Trophoblast cell (in vitro differentiated cells and primary cell): ENCODE measurements at places on chromosomes 7 and 10.

DNA sequence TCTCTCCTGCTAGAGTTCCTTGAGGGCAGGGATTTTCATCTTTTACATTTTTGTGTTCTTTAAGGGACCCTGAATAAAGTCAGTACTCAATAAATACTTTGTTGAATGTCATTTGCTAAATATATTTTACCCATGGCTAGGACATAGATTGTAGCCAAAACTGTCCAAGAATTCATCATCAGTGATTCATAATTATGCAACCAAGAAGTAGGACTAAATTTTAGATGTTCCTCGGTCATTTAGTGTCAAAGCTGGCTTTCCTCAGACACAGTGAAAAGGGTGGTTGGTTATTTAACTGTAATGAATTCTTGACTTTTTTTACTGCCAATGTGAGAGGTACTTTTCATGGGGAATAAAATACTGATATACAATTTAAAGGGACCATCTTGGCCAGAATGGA lies 3.3 kb downstream of the NUDT13 start:
- no peak for DNase-seq

DNA sequence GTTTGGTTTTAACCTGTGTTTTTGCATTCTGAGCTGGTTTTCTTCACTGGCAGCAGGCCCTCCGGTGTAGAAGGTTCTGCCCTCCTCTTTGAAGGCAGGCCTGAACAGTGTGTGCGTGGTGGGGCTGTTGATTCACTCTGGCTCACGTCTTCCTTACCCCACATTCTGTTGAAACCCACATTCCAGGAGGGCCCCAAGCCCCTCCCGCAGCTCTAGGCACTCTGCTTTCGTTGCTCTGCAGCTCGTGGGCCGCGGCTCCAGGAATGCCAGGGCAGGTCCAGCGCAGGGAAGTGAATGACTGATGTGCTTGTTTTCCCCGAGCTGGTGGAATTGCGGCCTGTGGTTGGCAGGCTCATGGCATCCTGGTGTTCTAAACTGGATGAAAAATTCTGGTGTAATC lies 49.0 kb downstream of the HTRA1 start:
- DNase-seq = no peak

GRCh38 chr7:75642810-75643486 lies 95.8 kb downstream of the HIP1 start:
- DNase-seq = peak; percentile 66

- DNase-seq = no peak
Measured at GRCh38 chr10:62512732-62513475, 138.7 kb downstream of the ZNF365 start.

- DNase-seq = no peak
Measured at GRCh38 chr10:129898706-129899268, 65.3 kb downstream of the EBF3 start.

DNA sequence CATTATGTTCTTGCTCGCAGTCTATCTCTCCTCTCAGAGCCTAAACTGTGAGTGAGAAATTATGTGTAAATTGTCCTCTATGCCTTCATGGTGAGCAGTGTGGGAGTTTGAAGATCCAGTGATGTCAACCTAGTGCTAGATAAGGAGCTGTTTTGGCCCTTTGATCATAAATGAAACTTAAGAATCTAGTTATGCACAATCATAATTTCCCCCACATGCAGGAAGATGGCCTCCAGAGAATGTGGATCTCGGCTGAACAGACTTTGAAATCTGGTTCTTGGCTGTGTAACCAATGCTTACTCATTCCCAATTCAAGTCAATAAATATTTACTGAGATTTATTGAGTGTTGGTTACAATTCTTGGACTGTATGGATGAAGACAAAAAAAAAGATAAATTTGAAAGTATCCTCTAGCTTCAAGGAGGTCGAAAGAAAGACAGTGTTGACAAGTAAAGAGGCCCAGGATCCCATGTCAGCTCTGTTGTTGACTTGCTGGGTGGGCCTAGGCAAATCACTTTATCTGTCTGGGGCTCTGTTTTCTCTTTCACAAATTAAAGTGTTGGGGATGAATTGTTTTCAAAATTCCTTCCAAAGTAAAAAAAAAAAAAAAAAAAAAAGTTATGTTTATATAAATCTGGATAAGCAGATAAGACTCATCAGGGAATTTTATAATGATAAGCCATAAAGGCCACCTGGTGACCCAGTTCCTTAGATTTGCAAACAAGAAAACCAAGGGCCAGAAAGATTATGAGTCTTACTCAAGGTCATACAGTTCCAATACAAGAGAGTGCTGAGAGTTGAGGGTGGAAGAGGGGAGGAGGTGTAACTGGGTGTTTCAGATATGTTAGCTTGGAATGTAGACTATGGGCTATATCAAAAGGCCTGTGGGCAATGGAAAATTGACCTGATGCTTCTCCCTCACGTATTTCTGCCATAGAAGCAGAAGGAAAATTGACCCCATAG lies 969.9 kb downstream of the KCNMA1 start:
- DNase-seq = no peak

- no peak for DNase-seq
Measured at GRCh38 chr10:127358337-127358736, 161.9 kb upstream of the INSYN2A start.

GRCh38 chr7:7370076-7370475 lies 165.6 kb downstream of the COL28A1 start:
- DNase-seq = no peak

DNA sequence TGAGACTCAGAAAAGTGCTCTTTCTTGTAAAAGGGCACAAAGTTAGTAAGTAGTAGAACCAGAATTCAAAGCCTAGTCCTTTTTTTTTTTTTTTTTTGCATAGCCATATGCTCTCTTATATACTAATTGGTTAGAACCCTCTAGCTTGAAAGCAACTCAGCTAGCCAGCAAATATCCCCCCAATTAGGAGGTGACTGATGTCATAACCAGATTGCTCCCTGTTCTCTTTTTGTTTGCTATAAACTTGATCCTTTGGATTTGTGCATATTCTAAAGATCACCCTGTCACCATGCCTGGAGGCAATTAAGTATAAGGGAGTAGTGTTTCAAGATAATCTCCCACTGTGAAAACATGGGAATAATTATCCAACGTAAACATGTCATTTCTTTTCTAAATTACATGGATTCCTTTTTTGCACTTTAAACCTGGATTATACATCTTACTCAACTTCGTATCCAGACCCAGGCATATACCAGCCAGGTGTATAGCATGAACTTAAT lies 963.4 kb downstream of the CNTNAP2 start:
- DNase-seq = no peak

GRCh38 chr7:117126676-117127075 lies 173.4 kb downstream of the ST7 start:
- no peak for DNase-seq

- DNase-seq = no peak
Measured at GRCh38 chr7:93148144-93148543, at the start of gene SAMD9L. Gene SAMD9L (minus strand): TSS chr7:93148385. CDS start chr7:93135971, 12,414 bp downstream.

- no peak for DNase-seq
Measured at GRCh38 chr7:52502281-52502680, 533.2 kb upstream of the POM121L12 start.

- no peak for DNase-seq
Measured at GRCh38 chr7:20085086-20085485, 132.1 kb downstream of the MACC1 start.

- DNase-seq = peak; percentile 88
Measured at GRCh38 chr10:84401854-84402611, 73.6 kb downstream of the CCSER2 start.

- no peak for DNase-seq
Measured at GRCh38 chr7:123864966-123865365, 20.0 kb downstream of the HYAL4 start.

DNA sequence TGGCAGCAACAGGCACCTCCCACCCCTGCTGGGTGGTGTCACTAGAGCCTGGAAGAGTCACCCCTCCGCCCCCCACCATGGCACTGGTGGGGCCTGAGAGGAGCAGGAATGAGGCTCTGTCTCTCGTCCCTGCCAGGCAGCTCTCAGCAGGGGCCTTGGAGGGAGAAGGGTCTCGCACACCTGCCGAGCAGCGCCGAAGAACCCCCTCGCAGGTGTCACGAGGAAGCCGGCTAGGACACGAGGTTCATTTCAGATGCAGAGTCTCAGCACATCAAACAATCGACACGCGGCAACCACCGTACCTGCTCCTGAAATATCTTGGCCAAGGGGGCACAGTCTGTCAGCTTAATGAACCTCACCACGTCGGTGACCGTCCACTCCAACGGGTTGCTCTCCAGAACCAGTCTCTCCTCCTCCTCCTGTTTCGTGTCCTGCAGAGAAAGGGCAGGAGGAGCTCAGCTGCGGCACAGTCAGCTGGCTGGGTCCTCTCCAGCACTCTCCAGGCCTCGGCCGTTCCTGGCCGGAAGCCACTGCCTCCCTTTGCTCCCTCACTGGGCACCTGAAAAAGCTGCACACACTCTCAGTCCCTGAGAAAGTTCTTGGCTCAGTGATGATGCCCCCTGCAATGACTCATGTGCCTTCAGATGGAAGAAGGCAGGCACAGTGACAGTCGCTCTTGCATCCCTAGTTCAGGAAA lies 240.1 kb downstream of the SFMBT2 start:
- DNase-seq = no peak

GRCh38 chr10:114471906-114472876 lies 67.9 kb upstream of the AFAP1L2 start:
- DNase-seq = peak; percentile 2

GRCh38 chr7:86978808-86979506 lies 80.5 kb downstream of the ELAPOR2 start:
- no peak for DNase-seq

DNA sequence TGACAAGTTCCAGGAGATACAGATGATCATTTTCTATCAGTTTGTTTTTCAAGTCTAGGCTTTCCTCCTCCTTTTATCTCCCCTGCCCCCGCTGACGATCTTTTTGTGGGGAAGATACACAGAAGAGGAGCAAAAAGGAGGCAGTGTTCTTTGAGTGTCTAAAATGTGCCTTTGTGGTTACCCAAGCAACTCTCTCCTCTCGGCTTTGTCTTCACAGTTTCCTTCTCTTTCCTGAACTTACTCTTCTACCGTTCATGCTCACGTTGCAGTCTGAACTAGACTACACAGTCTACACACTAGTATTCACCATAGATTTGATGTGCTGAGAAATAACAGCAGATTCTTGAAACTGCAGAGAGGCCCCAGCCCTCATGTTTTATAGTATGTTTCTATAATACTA lies 23.6 kb downstream of the CEP41 start:
- no peak for DNase-seq

DNA sequence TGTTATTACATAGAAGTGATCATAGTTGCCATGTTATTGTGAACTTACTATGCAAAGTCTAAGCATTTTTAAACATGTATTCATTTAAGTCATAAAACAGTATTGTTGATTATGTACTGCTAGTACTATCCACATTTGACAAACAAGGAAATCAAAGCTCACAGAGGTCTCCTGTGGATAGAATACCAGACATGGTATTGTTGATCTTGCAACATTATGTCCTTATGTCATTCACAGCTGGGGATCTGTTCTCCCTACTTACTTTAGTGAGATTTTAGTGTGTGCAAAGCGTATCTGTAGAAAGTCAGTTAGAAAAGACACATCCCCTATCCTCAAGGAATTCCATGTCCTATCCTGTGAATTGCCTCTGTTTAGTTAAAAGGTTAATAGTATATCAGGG lies 106.1 kb downstream of the SND1 start:
- no peak for DNase-seq

GRCh38 chr7:6317797-6318438 lies 45.5 kb upstream of the CYTH3 start:
- no peak for DNase-seq

DNA sequence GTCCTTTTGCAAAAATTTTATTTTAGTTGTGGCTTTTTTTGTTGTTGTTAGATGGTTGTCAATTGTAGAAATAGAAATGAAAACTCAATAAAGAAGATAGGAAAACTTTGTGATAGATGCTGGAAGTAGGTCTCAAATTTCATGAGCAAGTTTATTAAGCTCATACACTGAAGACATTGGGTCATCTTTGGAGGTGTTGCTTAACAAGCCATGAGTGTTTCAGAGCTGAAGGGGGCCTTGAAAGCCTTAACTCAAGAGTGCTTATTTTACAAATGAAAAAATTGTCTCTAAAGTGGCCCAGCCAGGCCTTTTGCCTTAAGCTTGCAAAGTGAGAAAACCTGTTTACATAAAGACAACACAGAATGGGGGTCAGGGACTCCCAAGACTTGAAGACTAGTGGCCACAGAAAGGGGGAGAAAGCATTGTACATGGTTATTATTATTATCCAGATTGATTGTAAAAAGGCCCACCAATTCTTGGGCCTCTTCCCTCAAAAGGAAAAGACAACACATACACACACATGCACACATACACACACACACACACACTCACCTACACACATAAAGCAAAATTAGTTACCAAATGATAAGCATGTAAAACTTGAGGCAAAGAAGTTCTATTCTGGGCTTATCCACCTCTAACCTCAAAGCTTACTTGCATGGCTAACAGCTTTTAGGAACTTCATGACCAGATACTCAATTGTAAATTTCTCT lies 49.7 kb upstream of the GLCCI1 start:
- no peak for DNase-seq

GRCh38 chr10:71719042-71719441 lies 536 bp downstream of the C10orf105 start:
- no peak for DNase-seq

- peak; percentile 6 for DNase-seq
Measured at GRCh38 chr10:98748298-98748697, 301.6 kb upstream of the HPS1 start.

GRCh38 chr10:110378006-110378405 lies 73.3 kb upstream of the SMNDC1 start:
- no peak for DNase-seq

- DNase-seq = no peak
Measured at GRCh38 chr7:17965603-17966002, 25.3 kb upstream of the SNX13 start.

DNA sequence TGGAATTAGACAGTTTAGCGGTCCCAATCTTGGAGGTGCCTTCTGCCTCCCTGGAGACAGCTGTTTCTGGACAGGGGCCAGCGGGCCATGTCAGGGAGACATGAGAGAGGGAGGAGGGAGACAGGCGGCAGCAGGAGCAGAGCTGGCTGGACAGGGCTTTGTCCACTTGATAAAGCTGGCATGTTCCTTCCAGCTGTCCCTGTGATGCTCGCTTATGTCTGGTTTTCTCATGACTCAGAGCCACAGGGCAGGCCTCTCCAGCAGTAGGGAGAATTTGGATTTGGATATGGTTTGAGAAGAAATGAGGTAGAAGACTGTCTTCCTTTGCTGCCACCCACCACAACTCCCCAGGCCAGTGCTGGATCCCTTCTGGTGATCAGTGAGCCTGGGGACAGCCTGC lies 51.7 kb upstream of the SORCS3 start:
- DNase-seq = no peak
